ENCODE measurements at places on chromosomes 2 and 18. TPM values are rescaled to one million over a fixed set of nuclear protein-coding genes. Genes with fewer than 3 reads are reported as not detected.

TUBA3E gene
- total RNA-seq: not detected

DNAH7 gene
- total RNA-seq: not detected

DNA sequence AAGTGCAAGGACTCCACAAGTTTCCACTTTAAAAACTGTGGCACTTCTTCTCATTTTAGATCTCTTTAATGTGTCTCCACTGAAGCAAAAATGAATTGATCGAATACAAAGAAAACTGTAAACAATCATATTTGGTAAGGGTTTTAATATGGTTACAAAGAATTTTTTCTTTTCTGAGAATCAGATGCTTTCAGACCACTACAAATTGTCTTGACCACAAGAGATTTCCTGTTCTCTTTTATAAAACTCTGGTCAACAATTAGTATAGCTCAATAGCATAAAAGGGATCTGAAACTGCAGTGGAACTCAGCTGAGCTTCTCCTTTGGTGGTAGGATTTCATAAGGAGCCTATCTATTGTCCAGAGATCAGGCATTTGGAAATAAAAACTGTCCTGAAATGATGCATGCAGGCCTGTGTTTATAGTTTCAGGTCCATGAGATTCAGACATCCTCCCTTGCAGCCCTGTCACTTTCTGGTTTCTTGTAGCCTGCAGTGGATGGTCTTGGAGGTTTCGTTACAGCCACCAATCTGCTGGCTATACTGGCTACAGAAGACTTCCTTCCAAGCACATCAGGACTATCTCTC lies 120.0 kb downstream of the DOCK10 start:
- DNase-seq: no peak

DNA sequence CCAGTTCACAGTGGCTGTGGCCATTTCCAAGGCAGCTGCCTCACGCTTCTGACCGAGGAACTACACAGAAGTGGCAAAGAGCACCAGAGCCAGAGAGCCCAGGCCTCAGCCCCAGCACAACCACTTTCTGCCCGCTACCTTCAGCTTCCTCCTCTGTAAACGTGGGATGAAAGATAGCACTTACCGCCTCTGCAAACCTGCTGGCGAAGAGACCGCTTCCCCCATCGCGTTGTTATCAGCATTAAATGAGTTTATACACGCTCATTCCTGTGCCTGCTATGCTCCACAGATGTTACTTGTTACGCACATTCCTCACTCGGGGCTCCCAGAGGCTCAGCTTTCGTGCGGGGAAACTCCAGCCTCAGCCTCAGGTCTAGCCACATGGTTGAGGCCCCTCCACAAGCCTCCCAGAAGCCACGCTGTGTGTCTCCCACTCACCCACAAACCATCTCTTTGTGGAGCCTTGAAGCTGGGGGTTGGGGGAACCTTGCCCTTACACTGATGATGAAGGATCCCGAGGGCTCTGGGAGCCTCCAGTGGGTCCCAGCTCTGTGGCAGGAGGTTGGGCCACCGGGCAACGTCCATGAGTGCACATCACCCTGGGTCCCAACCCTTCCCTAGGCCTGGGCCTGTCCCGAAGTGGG lies 63.3 kb upstream of the SMAD7 start:
- no peak for DNase-seq

GRCh38 chr2:158060835-158061435 lies 40.7 kb upstream of the UPP2 start:
- DNase-seq: no peak

GRCh38 chr2:64410671-64411070 lies 43.3 kb upstream of the LGALSL start:
- DNase-seq: no peak

DNA sequence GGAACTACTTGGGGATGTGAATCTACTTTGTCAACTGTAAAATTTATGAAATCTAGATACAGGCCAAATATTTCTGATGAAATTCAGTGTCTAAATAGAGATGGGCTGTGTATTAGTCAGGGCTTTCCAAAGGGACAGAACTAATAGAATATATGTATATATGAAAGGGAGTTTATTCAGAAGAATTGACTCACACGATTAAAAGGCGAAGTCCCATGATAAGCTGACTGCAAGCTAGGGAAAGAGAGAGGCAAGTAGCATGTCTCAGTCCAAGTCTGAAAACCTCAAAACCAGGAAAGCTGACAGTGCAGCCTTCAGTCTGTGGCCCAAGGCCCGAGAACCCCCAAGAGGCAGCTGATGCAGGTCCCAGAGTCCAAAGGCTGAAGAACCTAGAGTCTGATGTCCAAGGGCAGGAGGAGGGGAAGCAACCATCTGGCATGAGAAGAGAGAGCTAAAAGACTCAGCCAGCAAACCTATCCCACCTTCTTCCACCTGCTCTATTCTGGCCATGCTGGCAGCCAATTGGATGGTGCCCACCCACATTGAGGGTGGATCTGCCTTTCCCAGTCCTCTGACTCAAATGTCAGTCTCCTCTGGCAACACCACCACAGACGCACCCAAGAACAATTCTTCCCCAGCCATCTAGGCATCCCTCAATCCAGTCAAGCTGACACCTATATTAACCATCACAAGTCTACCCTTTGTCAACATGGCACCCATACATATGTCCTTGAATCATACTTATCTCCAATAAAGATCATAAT lies 29.3 kb upstream of the MEX3C start:
- no peak for DNase-seq
